ENCODE measurements at places on chromosomes 7 and 10.

- DNase-seq, result no peak
These were observed 66.5 kb downstream of the JAZF1 start for GRCh38 chr7:28114056-28114455.

- DNase-seq, result no peak
These were observed 92.8 kb downstream of the CD36 start for GRCh38 chr7:80731281-80731680.

- DNase-seq, result no peak
These were observed 62.2 kb downstream of the MPLKIP start for GRCh38 chr7:40072268-40072667.

DNA sequence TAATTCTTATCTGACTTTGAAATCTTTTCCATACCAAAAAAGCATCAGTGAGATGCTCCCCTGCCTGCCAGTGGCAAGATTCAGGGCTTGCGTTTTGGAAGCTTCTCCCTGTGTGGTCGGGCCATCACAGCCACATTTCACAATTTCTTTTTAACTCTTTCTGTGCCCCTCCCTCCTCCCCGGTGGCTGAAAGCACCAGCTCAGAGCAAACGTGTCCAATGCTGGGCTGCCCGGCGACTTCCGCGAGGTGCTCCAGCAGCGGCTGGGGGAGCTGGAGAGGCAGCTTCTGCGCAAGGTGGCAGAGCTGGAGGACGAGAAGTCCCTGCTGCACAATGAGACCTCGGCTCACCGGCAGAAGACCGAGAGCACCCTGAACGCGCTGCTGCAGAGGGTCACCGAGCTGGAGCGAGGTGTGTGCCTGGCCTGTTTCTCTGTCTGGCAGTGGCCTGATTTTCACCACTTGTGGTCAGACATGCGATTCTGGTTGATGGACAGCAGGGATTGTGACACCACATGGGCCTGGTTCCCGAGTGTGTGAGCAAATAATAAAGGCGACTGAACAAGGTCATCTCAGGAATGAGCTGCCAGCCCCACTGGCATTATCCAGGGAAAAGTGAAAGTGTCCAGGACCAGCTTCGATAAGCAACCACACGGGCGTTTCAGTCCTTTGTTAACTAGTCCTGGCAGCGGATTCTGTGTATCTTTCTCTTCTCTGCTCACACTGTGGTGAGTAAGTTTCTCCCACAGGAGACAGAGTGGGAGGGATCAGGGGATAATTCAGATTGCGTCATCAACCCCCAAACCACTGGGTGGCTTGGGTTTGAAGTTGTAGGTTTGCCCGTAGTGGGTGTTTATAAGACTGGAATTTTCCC, 2.6 kb downstream of the NPTX2 start:
- no peak for DNase-seq

- no peak for DNase-seq
These were observed 4.4 kb downstream of the UNC5B start for GRCh38 chr10:71216751-71217265.
